Right lobe of liver (tissue), 6 donors: ENCODE measurements at places on chromosomes 2 and 18.

DNA sequence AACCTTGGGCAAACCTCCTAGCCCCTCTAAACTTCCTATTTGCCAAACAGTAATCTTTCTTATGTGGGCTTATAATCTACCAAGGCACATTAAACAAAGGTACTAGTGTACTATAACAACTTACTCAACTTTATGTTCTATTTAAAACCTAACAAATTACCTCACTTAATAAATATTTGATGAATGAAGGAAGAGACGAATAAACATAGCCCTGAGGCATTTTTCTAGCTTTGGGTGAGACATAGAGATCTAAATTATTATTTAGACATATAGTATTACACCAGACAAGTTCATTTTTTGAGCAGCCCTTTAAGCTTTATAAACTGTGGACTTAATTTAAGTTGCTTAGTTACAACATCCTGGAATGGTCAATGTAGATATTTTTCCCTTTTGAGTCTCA lies 104.6 kb downstream of the UNC80 start:
- no peaks in the 10 kb centered on the region for H3K4me1 ChIP-seq
- no peak overlapping the region for H3K4me3 ChIP-seq
- DNase-seq = no peak
- H3K36me3 ChIP-seq = no peaks in the 10 kb centered on the region
- H3K27me3 ChIP-seq = no peaks in the 10 kb centered on the region
- H3K27ac ChIP-seq = no peak overlapping the region

- no peak for DNase-seq
- H3K36me3 ChIP-seq = no peaks in the 10 kb centered on the region
- no peaks in the 10 kb centered on the region for H3K4me1 ChIP-seq
- H3K27ac ChIP-seq = no peak overlapping the region
- no peak overlapping the region for H3K4me3 ChIP-seq
Observed at GRCh38 chr18:8290913-8291312, 318.3 kb upstream of the RAB12 start.

- H3K4me3 ChIP-seq = no peak overlapping the region
- H3K4me1 ChIP-seq = no peaks in the 10 kb centered on the region
- no peak for DNase-seq
- H3K27me3 ChIP-seq = peaks cover 15% of the 10 kb centered on the region
- no peaks in the 10 kb centered on the region for H3K36me3 ChIP-seq
Observed at GRCh38 chr2:63053889-63054602, 3.4 kb downstream of the OTX1 start.

DNA sequence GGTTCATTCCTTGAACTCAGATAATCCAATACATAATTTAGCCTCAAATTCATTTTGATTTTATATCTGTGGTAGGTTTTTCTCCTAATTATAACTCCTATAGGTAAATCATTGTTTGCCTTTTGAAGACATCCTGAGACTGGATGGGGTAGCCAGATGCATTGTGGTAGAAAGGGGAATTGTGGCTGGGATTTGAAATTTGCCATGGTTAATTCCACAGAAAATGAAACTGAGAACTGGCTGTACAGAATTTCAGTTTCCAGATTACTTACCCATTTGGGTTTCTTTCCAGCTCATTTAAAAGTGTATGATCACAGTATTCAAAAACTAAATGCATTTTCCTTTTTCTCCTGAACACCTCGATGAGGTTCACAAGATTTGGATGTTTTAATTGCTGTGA lies 18.2 kb downstream of the CDKL4 start:
- H3K36me3 ChIP-seq = no peaks in the 10 kb centered on the region
- no peak overlapping the region for H3K4me3 ChIP-seq
- no peaks in the 10 kb centered on the region for H3K27me3 ChIP-seq
- DNase-seq = no peak

DNA sequence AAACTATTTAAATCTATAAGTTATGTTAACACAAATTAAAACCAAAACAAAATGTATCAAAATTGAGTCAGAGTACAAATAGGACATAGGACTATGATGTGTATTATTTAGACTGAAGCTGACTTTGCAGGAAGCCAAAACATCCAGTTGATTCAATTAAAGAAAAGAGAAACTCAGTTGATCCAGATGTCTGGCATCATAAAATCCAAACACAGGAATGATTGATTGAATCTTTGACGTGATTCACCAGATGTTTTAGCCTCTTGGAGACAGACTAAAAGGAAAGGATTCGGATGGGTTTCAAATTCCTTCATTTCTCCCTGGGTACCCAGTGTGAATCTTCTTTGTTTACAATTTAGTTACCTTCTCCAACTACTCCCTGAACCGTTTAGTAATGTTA lies 272.9 kb downstream of the IRS1 start:
- H3K27ac ChIP-seq = no peak overlapping the region
- DNase-seq = no peak
- no peaks in the 10 kb centered on the region for H3K27me3 ChIP-seq
- no peaks in the 10 kb centered on the region for H3K36me3 ChIP-seq
- no peak overlapping the region for H3K4me3 ChIP-seq
- peaks cover 11% of the 10 kb centered on the region for H3K4me1 ChIP-seq

- no peak overlapping the region for H3K27ac ChIP-seq
- H3K27me3 ChIP-seq = no peaks in the 10 kb centered on the region
- H3K36me3 ChIP-seq = no peaks in the 10 kb centered on the region
- peaks cover 20% of the 10 kb centered on the region for H3K4me1 ChIP-seq
- no peak overlapping the region for H3K4me3 ChIP-seq
- DNase-seq = no peak
Observed at GRCh38 chr2:62010632-62011256, 105.3 kb downstream of the COMMD1 start.

DNA sequence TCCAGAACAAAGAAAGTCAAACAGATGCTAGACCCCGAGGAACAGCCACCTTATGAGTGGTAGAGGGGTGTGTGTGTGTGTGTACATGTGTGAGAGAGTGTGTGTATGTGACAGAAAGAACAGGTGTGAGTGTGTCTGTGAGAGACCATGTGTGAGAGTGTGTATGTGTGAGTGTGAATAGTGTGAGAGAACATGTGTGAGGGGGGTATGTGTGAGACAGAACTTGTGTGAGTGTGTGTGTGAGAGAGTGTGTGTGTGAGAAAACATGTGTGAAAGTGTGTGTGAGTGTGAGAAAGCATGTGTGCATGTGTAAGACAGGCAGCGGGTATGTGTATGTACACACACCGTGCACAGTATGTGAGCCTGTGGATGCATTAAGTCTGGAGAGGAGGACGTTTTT lies 214.3 kb downstream of the SP3 start:
- H3K4me1 ChIP-seq = no peaks in the 10 kb centered on the region
- H3K27me3 ChIP-seq = no peaks in the 10 kb centered on the region
- no peak for DNase-seq
- no peaks in the 10 kb centered on the region for H3K36me3 ChIP-seq
- H3K27ac ChIP-seq = no peak overlapping the region
- no peak overlapping the region for H3K4me3 ChIP-seq

DNA sequence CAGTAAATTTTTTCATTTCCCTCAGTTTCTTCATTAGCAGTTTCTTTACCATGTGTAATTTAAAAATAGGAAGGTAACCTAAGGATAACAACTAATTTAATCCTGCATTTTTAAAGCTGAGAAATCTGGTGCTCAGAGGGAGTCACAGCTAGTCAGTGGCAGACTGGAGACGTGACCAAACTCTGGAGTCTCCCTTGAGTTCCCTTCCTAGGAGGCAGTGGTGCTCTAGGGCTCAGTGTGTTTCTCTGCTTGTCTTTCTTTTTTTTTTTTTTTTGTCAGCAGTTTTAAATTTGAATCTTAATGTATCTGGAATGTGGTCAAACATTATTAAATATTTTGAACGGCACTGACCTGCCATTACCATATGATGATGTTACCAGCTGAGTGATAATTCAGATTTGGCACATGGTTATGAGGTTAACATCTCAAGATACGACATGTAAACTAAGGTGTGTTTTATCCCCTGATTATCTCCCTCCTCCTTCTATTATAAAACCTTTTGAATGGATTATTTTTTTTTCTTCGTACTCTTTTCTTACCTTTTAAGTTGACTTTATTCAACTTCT lies 226.2 kb downstream of the GALNT13 start:
- H3K27me3 ChIP-seq = no peaks in the 10 kb centered on the region
- no peaks in the 10 kb centered on the region for H3K4me1 ChIP-seq
- DNase-seq = no peak
- H3K4me3 ChIP-seq = no peak overlapping the region

DNA sequence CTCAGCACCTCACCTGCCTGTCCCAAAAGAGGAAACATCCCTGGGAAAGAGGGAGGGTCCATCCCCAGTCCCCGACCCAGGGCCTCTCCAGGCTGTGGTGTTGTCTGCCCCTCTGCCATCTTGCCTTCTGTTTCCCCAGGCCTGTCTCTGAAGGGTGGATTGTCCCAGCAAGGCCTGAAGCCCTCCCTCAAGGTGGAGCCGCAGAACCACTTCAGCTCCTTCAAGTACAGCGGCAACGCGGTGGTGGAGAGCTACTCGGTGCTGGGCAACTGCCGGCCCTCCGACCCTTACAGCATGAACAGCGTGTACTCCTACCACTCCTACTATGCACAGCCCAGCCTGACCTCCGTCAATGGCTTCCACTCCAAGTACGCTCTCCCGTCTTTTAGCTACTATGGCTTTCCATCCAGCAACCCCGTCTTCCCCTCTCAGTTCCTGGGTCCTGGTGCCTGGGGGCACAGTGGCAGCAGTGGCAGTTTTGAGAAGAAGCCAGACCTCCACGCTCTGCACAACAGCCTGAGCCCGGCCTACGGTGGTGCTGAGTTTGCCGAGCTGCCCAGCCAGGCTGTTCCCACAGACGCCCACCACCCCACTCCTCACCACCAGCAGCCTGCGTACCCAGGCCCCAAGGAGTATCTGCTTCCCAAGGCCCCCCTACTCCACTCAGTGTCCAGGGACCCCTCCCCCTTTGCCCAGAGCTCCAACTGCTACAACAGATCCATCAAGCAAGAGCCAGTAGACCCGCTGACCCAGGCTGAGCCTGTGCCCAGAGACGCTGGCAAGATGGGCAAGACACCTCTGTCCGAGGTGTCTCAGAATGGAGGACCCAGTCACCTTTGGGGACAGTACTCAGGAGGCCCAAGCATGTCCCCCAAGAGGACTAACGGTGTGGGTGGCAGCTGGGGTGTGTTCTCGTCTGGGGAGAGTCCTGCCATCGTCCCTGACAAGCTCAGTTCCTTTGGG lies 47.2 kb downstream of the BOLA3 start:
- H3K27ac ChIP-seq = no peak overlapping the region
- no peak for DNase-seq
- peaks cover 5% of the 10 kb centered on the region for H3K36me3 ChIP-seq

- H3K27ac ChIP-seq = no peak overlapping the region
- no peak overlapping the region for H3K4me3 ChIP-seq
- H3K36me3 ChIP-seq = no peaks in the 10 kb centered on the region
- no peak for DNase-seq
- no peaks in the 10 kb centered on the region for H3K4me1 ChIP-seq
- H3K27me3 ChIP-seq = no peaks in the 10 kb centered on the region
Observed at GRCh38 chr2:54565551-54565950, 109.4 kb downstream of the SPTBN1 start.

GRCh38 chr2:229025653-229026052 lies 245.4 kb downstream of the PID1 start:
- H3K27ac ChIP-seq = no peak overlapping the region
- no peak for DNase-seq
- H3K4me3 ChIP-seq = no peak overlapping the region
- H3K36me3 ChIP-seq = peaks cover 2% of the 10 kb centered on the region
- no peaks in the 10 kb centered on the region for H3K4me1 ChIP-seq

DNA sequence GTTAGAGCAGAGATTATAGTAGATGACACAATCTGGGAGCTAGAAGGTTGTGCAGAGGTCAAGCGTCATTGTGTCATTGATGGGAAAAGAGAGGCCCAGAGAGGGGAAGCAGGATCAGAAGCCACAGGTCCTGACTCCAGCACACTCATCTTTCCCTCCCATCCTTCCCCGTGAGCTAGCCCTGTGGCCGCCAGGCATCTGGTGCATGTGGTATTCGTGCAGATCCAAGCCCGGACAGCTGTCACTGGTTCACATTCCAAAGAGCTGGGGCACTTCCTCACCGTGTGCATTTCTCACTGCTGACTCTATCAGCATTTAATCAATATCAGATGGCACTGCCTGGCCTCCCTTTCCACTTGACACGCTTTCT lies 94.1 kb upstream of the THOC1 start:
- no peak overlapping the region for H3K4me3 ChIP-seq
- DNase-seq = no peak
- H3K4me1 ChIP-seq = no peaks in the 10 kb centered on the region
- H3K36me3 ChIP-seq = no peaks in the 10 kb centered on the region
- H3K27ac ChIP-seq = no peak overlapping the region

GRCh38 chr2:70340075-70340474 lies 38.2 kb upstream of the FAM136A start:
- H3K27me3 ChIP-seq = no peaks in the 10 kb centered on the region
- no peaks in the 10 kb centered on the region for H3K36me3 ChIP-seq
- no peak for DNase-seq
- H3K27ac ChIP-seq = no peak overlapping the region
- no peak overlapping the region for H3K4me3 ChIP-seq
- no peaks in the 10 kb centered on the region for H3K4me1 ChIP-seq

- H3K4me1 ChIP-seq = no peaks in the 10 kb centered on the region
- DNase-seq = no peak
- H3K36me3 ChIP-seq = no peaks in the 10 kb centered on the region
- H3K4me3 ChIP-seq = no peak overlapping the region
- H3K27ac ChIP-seq = no peak overlapping the region
Observed at GRCh38 chr2:109176928-109177327, 47.9 kb downstream of the SH3RF3 start.
